ENCODE measurements at places on chromosomes 5 and 9.

GRCh38 chr5:138569782-138570181 is 5.4 kb downstream of the HSPA9 start:
- DNase-seq, result no peak

DNA sequence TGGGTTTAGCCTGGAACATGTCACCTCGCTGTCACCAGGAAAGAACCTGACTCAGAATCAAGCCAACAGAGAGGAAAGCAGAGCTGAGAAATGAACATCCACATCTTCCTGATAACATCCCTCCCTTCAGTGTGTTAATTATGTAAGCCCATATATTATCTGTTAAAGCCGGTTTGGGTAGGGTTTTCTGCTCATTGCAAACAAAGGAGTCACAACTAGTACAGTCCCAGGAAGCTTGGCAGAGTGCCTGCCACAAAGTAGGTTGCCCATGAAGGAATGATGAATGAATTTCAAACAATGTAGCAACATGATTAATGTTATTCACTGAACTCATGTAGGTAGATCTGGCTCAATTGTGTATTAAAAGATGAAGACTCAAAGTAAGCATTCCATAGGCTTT is 10.4 kb upstream of the PPARGC1B start:
- DNase-seq, result no peak

DNA sequence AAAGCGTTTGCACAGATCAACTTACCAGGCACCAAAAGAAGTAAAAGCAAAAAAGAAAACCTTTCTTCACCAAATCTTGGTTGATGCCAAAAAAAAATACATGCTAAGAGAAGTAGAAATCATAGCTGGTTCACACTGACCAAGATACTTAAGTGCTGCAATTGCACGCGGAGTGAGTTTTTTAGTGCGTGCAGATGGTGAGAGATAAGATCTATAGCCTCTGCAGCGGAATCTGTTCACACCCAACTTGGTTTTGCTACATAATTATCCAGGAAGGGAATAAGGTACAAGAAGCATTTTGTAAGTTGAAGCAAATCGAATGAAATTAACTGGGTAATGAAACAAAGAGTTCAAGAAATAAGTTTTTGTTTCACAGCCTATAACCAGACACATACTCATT is 36.4 kb upstream of the CCDC152 start:
- peak; percentile 13 for DNase-seq

- DNase-seq, result no peak
These were observed 7.8 kb upstream of the TEX48 start for GRCh38 chr9:114689813-114690212.

- no peak for DNase-seq
These were observed 37.6 kb upstream of the GGTA1 start for GRCh38 chr9:121537283-121537682.

- no peak for DNase-seq
These were observed 16.7 kb downstream of the SLC28A3 start for GRCh38 chr9:84323858-84324257.

DNA sequence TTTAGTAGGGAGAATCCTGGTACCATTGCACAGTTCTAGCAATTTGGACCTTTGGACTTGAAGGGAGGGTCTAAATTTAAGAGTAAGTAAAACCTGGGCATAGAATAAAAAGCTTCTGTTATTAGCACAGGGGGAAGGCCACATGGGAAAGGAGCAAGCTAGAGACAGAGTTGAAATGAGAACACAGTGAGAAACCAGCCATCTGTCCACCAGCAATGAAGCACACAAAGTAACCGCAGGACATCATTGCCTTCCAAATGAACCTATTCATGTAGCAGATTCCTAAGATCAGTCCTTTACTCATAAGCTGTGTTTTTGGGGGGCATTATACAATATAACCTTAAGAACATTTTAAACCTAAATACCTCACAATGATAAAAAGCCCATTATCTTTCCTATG is 407.4 kb downstream of the HCN1 start:
- DNase-seq, result no peak

DNA sequence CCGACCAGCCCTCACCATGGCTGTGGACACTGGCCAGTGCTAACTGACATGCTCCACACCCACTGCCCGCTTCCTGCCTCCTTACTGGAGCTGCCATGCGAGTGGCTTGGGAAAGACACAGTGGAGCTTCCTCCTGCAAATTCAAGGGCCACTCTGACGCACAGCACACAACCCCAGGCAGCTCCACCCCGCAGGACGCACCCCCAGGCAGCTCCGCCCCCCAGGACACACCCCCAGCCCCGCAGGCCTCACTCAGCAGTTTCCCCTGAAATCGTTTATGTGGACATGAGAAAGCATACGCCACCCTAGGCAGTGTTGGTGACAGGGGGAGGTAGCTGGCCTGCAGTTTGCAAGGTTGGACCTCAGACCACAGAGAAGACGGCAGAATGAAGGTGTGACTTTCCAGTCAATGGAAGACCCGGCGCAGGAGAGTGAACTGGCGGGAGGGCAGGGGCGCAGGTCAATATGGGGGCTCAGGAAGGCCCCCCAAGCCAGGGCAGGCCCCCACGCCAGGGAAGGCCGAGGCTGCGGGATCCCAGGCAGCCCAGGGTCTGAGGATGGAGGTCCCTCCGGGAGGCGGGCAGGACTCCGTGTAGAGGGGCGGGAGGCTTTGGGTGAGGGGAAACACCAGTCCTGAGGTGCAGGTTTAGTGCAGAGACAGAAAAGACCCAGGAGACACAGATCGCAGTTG is 21.6 kb downstream of the LPCAT1 start:
- DNase-seq, result peak; percentile 47

DNA sequence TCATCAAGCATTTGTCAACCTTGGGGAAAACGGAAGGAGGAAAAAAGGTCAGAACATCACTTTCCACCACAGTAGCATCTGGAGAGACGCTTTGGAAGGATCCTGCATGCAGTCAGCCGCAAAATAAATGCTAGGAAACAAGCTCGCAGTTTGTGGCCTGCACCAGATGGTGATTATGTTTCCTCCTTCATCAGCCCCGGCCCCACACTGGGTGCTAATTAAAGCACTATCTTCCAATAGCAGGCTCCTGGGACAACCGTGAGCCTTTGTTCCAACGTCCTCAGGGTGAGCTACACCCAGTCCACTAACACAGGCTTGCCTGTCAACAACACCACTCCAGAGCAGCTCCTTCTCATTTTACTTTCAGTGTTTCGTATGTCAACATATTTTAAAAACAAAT is 64.0 kb downstream of the RNF130 start:
- DNase-seq, result peak; percentile 71

- no peak for DNase-seq
These were observed 6.3 kb upstream of the SLC25A48 start for GRCh38 chr5:135827965-135828781.

DNA sequence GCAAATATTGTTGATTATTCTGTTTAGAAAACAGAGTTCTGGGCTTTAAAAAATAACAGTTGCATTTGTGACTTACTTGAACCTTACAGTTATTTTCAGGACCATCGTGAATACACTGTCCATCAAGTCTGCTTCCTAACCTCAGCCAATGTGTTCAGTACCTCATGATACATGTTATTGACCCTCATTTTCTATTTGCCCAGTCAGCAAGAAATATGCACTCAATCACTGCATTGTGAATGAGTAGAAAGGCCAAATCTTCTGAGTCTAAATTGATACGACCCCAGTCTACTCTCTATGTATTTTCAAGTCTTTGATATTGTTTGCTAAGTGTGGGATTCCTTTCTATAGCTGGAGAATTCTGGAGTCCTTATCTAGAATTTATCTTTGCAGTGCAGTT is 156.2 kb downstream of the RAB3C start:
- DNase-seq, result no peak

DNA sequence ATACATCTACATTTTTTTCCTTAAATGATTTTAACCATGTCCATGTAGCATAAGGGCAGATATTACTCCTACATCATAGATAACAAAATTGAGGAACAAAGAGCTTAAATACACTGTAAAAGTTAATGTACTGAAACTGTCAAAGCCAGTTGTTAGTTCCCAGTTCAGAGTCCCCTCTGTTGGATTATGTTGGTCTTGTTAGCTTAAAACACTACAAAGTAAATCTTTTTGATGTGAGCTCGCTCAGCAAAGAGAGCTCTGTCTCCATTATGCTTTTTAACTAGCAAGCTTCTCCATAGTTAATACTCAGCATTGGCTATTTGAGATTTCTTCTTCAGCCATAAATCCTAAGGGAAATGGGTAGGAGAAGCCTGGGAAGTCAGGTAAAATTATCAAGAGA is 149.1 kb downstream of the ADAMTS6 start:
- no peak for DNase-seq

GRCh38 chr9:91451431-91452270 is 28.0 kb upstream of the NFIL3 start:
- DNase-seq, result no peak

DNA sequence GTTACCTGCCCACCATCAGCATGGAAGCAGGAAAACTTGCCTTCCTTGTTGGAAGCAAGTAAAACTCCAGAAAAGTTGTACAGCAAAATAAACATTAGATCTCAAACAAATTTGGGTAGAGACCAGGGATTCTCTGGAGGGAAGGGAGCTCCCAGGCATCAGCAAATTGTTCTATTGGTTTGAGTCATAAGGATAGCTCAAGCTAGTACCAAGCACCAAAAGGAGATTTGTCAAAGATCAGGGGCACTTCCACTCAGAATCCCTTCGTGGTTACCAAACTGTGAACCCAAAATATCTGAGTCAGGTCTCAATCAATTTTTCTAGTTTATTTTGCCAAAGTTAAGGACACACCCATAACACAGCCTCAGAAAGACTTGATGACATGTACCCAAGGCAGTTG is 37.8 kb downstream of the DNAJB5 start:
- no peak for DNase-seq

DNA sequence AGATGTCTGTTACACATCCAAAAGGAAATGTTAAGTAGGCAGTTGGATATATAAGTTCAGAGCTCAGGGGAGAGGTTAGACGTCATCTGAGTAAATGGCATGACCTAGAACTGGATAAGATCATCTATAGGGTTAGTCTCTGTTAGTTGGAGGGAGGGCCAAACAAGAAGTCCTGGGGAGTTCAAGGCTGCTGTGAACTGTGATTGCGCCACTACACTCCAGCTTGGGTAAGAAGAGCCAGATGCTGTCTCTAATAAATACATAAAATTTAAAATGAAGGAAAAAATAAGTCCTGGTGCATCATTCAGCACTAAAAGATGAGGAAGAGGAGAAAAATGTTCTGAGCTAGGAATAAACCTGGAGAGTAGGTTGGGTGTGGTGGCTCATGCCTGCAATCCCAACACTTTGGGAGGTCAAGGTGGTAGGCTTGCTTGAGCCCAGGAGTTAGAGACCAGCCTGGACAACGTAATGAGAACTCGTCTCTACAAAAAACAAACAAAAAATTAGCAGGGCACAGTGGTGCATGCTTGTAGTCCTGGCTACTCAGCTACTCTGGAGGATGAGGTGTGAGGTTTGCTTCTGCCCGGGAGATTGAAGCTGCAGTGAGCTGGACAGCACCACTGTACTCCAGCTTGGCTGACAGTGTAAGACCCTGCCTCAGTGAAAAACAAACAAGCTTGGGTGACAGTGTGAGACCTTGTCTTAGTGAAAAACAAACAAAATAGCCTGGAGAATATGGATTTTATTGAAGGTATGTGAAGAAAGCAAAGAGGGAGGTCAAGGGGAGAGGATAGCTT is 123.6 kb downstream of the ACTBL2 start:
- DNase-seq, result no peak

DNA sequence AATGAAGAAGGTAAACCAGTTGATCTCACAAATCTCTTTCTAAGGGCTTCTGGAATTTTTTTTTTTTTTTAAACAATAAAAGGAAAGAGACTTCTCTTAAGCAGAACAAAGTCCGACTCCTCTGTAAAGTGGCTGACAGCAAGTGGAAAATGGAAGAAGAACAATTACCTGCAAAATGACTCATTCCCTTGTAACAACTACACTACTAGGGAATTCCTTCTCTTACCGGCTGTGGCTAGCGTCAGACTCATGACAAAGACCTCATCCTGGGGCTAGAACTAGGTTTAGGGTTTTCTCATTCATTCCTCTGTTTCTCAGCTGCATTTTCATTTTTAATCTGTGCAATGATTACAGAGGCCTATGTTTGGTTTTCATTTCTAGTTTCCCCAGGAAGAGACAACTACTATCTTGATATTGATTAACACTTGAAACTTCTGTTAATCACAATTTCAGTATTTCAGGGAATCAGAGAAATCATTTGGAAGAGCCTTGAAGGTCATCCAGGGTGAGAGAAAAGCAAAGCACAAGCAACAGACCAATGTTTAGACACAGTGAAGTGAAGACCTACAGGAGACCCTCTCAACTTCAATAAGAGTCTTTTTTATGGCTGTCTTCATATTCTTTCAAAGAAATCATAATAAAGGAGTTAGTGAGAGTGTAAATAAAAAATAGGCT is 437.9 kb downstream of the RAB3C start:
- DNase-seq, result no peak

DNA sequence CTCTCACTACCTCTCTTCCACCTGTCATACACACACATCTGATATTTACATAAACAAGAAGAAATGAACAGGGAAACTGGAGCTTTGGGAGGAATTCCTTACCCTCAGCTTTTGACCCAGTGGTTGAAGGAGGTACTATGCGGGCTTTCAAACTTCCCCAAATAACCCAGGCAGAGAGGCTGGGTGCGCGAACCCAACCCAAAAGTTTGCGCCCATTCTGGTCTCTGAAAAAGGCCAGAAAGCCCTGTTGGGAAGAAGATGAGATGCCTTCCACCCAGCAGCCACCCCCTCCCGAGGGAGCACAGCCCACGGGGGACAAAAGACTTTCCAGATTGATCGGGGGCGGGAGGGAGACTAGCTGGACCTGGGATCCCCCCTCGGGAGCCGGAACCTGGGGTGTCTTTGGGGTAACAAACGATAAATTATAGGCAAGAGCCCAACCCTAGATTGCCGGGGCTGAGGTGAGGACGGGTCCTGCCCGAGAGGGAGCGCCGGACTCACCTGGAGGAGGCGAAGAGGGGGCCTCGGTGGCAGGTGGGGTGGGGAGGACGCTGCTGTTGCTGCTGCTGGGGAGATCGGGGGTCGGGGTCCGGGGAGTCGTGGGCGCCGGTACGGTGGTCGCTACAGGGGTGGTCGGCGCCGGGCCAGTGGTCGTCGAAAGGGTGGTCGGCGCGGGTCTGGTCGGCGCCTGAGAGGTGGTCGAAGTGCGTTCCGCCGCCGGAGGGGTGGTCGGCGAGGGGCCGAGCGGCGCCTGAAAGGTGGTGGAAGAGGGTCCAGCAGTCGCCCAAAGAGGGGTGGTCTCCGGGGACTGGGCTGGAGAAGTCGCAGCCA is 798 bp downstream of the MEGF9 start:
- DNase-seq, result peak; percentile 13

- no peak for DNase-seq
These were observed 21.9 kb downstream of the TTC1 start for GRCh38 chr5:160030631-160031377.

DNA sequence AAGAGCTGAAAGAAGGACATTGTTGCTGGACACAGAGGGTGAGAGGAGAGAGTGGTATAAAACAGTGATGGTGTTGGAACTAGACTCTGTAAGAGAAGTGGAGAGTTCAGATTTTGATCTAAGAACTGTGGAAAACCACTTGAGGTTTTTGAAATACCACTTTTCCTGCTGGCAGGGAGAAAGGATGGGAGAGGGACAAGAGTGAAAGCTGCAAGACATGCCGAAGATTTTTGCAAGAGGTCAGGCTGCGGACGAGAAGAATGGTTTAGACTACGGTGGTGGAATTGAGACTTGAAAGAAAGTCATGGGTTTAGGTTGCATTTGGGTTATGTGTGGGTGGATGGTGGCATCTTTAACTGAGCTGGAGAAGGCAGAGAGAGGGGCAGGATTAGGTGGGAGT is 202.2 kb upstream of the RPS23 start:
- DNase-seq, result no peak

- peak; percentile 61 for DNase-seq
These were observed 490.9 kb downstream of the GADD45G start for GRCh38 chr9:90095682-90096081.
